ENCODE measurements at places on chromosomes 7 and 10.

DNA sequence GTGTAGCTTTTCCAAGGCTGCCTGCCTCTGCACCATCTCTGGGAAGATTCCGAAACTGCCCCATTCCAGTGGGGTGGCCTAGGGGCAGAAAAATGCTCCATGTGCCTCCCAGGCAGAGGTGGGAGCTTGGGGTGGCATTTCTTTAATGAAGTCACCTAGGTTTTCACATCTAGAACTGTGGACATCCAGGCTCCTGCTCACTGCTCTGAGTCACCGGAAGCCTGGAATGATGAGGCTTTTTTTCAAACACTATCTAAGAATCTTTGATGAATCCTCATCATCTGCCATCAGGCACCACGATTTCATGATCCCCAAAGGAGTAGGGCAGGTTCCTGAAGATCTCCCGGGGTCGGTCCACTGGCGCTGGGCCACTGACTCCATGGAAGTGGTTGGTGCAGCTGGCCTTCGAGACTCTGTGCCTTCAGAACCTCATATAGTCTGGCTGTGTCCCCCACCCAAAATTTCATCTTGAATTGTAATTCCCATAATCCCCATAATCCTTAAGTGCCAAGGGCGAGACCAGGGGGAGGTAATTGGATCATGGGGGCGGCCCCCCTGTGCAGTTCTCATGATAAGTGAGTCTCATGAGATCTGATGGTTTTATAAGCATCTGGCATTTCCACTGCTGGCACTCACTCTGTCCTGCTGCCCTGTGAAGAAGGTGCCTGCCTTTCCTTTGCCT lies 37.1 kb downstream of the MTURN start:
- DNase-seq: peak; percentile 1

- DNase-seq: peak; percentile 70
Measured at GRCh38 chr7:154928136-154929005, 74.6 kb downstream of the PAXIP1 start.

DNA sequence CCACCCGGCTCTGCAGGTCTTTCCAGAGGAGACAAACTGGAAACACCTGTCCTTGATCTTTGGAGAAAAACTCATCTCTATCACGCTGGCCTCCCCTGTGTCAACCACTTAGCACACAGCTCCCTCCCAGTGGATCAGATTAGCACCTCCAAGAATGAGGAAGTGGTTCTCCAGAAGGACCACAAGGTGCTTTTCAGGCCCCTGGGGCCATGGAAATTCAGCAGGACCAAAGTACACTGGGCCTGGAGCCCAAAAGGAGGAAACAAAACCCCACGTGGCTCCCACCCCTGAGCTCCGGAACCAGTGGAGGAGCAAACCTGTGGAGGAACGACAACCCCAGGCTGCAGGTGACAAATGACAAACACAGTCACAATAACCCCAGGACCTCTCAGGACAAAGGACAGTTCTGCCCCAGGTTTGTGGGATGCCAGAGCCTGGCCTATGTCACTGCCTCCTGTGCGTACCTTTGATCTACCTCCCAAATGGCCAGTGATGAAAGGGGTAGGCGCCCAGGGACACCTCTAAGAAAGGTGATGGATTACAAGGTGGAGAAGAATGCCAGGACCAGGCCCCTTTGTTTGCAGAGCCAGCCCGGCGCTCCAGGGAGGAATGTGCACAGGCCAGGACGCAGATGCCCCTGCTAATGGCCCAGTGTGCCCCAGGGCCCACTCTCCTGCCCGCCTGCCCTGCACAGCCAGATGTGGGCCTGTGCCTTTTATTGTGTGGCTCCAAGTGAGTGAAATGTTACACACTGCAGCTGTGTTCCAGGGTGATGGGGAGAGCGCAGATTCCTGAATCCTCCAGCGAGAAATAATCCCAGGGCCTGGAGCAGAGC lies 5.7 kb downstream of the TNS3 start:
- DNase-seq: no peak

- DNase-seq: no peak
Measured at GRCh38 chr10:116892907-116893685, 43.8 kb downstream of the ENO4 start.

- DNase-seq: peak; percentile 88
Measured at GRCh38 chr10:119006451-119007210, 22.9 kb upstream of the NANOS1 start.

GRCh38 chr10:133163889-133164815 lies 4.1 kb downstream of the KNDC1 start:
- no peak for DNase-seq

GRCh38 chr7:128247108-128247507 lies 6.0 kb downstream of the LEP start:
- DNase-seq: no peak

DNA sequence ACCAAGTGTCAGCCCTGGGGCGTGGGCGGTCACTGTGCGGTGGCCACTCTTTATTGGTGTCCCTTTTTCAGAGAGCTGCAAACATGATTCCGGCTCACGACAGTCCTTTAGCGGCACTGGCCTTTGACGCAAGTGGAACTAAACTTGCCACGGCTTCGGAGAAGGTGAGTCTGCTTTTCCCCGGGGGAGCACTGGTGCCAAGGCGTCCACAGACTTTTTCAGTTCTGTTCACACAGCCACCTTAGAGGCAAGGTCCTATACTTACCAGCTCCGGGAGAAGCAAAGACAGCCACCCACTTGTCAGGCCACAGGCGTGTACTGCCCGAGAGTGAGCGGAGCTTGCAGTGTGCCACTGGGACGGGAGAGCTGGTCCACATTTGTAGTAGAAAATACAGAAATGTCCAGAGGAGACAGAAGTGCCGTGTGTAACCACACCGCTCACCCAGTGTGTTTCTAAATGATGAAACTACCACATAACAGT lies 27.9 kb downstream of the WIPI2 start:
- no peak for DNase-seq

DNA sequence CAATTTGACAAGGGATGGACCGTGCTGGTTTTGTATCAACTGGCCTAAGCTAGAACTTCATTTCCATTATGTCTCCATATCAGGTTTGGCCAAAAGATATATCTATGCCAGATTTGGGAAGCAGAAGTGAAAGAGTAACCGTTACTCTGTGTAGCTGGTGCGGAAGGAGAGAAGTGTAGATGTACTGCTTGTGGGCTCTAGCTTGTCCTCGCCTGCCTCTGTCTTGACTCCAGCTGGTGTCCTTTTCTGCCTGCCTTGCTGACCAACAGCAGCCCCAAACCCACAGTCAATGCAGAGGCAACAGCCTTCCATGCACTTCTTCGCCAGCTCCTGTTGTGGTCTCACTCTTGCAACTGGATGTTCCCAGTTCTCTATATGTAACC lies 128.5 kb downstream of the KIF20B start:
- DNase-seq: no peak

DNA sequence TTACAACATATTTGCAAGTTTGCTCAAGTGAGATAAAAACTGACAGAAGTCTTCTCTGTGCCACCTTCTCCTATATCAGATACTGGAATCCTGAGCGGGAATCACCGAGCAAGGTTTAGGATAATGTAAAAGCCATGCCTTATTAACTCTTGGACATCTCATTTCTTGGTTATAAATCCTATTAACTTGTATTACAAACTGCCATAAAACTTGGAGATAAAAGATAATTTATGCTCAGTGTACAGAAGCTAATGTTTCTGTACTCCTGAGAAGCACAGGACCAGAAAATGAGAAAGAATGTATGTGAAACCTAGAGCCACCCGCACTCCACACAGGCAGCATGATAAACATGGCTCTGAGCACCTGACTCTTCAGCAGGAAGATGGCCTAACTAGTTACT lies 181.2 kb upstream of the NOBOX start:
- DNase-seq: no peak

- no peak for DNase-seq
Measured at GRCh38 chr10:93225938-93226337, 152.2 kb downstream of the CYP26A1 start.
